Cerebellar cortex (tissue), 1 donor: ENCODE measurements at places on chromosomes 6 and 20.
A peak's percentile ranks its signal among the peaks of the same experiment; 100 is the strongest.

DNA sequence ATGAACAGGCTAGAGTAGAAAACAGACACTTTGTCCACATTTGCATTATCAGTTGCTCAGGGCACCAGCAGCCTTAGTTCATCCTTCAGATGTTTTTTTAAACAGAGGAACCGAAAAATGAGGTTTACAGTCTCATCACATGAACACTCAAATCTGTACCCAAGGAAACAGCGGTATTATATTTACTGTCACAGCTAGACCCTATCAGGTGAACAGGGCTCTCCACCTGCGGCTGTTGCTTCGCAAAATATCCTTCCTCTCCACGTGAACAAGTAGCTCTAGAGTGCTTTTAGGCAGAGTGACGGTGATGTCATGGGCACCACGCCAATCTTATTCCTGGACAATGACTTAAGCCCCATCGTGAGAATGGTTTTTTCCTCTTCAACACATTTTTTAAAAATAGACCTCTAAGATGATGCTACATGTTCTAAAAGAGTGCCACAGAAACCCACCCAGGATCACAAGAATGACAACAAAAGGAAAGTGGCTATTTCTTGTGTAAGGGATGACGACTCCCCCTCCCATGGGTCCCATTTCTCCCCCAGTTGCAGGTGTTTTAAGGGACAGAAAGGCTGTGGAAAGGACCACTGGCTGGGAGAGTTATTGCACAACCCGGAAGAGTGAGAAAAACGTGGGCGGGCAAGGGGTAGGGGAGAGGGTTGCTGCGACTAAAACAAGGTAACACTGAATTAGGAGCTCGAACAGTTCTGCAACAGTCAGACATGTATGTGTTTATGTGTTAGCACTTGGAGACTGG lies 77.7 kb downstream of the EFHC1 start:
- DNase-seq = no peak

DNA sequence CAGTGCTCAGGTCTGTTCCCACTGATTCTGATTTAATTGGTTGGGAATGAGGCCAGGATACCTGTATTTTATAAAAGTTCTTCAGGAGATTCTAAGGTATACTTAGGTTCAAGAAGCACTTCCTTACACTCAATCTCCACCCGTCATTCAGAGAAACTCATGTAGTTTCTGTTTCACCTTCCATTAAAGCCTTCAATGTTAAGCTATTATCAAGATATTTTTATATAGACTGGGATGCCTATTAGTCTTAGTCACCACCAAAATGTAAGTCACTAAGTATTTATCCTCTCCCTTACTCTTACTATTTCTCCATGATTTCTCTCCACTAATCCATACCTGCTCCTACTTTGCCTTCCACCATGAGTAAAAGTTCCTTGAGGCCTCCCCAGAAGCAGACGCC lies 38.1 kb upstream of the GCLC start:
- DNase-seq = no peak

DNA sequence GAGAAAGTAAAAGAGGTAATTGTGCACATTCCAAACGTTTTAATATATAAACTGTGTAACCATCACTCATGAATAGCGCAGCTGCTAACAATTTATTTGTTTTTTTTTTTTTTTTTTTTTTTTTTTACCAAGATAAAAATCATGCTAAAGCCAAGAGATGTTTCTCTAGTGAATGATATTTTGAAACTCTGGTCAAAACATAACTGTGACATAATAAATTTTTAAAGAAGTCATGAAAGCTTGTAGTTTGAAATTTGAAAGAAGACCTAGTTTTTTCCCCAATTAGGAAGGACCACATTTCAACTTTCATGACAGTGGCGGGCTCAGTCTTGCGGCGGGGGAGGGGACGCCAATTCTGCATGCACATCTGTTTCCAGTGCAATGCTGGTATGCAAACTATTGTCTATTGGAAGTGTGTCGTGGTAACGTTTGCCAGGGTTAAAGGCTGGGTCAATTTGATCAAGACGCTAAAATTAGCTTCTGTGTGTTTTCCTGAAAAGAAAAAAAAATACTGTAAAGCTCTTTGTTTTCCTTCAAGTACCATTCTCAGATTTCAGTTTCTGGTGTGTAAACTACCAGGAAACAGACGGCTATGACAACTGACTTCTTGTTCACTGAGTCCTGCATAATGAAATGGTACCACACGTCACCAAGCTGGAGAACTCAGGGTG lies 211.9 kb downstream of the FOXC1 start:
- no peak for DNase-seq

DNA sequence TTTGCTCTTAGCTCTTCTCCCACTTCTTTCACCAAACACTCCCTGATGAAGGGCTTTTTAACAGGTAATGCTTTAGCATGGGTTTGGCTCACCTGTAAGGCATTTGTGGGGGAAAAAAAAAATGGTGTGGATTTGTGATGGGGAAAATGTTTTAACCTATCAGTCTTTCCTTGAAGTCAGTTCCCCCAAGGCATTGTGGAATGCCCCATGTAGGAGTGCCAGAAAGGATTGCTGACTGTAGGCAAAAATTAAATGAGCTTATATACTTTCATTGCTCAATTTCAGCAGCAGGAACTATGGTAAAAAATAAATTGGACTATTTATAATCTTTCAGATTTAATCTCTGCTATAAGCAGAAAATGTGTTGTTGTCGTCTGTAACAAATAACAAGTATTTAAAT lies 10.6 kb upstream of the SASH1 start:
- no peak for DNase-seq

DNA sequence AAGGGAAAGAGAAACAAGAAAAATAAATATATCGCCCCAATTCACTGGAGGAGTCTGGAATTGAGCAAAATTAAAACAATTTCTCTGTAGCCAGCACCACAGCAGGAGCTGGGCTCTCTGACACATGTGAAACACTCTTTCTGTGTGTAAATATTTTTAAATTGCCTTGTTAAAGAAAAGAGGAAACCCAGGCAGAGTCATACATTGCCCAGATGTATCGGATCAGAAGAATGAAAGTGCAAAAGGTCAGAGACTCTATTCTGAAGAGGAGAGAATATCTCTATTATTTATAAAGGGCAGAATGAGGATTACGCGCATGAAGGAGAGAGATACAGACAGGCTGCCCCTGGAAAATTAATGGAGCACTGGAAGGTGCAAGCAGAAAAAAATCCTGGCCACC lies 127.0 kb upstream of the MAN1A1 start:
- no peak for DNase-seq

DNA sequence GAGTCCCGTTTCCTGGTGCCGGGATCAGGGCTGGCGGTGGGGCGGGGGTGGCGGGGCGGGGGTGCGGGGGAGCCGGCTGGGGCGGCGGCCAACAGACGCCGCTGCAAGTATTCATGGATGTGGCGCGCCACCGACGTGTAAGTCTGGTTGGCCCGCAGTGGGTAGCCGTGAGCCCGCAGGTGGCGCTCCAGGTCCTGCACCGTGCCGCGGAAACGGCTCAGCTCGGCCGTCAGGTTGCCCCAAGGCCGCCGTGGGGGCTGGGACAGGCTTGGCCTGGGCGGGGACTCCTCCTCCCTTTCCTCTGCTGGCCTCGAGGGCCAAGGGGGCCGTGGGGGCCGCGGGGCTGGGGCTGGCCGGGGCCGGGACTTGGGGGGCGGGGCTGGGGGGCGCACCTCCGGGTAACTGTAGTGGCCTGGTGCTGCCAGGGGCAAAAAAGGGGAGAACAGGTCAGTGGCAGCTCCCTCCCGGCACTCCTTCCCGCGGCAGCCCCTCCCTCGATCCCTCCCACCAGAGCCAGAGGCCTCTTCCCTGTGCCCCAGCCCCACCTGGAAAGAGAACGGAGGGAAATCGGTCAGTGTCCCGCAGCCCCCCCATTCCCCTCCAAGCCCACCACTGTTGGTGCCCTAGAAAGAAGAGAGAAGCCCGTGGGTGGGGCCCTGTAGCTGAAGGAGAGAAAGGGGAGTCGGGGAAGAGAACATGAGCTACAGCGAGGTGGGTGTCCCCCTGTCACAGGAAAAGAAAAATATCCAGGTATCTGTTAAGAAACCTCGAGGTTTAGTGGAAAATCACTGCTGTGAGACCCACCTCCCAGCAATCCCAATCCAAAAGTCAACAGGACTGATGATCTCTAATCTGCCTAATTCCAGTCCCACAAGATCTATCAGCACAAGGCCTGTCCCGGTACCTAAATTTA lies 21.3 kb downstream of the TNXB start:
- peak; percentile 71 for DNase-seq

DNA sequence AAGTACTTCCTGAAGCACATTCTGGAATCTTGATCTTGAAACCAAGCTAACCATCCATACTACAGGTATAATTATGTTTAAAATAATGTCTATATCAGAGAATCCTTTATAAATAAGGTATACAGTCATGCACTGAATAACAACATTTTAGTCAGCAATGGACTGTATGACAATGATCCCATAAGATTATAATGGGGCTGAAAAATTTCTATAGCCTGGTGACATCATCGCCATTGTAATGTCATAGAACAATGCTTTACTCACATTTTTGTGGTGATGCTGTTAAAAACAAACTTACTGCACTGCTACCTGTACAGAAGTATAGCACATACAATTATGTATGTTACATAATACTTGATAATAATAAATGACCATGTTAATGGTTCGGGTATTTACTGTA lies 31.8 kb downstream of the RNF146 start:
- DNase-seq = no peak

GRCh38 chr6:132204591-132204990 lies 196.7 kb downstream of the MOXD1 start:
- no peak for DNase-seq

DNA sequence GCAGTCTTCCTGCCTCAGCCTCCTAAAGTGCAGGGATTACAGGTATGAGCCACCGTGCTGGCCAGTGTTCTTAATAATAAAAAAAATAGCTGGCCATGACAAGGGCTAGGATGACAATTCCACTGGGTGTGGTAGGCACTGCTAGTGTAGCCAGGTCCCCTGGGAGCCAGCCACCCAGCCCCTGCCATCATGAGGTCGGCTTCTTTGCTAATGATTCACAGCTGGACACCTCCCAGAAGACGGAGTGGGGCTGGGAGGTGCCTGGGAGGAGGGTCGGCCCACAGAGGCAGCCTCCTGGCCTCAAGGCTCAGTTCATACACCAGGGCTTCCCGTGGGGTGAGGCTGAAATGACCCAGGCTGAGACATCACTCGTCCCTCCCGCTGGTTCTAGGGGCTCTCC lies 230.4 kb downstream of the TAF4 start:
- no peak for DNase-seq

GRCh38 chr6:1997702-1998101 lies 247.7 kb downstream of the GMDS start:
- DNase-seq = no peak

GRCh38 chr6:91268941-91269340 lies 682.1 kb upstream of the MAP3K7 start:
- DNase-seq = no peak
